Skin of body (tissue), 3 donors: ENCODE measurements at places on chromosomes 6 and 20. TPM values are rescaled to one million over a fixed set of nuclear protein-coding genes. Genes with fewer than 3 reads are reported as not detected.

SLC26A8 gene
- total RNA-seq, result 0.20 TPM

DNA sequence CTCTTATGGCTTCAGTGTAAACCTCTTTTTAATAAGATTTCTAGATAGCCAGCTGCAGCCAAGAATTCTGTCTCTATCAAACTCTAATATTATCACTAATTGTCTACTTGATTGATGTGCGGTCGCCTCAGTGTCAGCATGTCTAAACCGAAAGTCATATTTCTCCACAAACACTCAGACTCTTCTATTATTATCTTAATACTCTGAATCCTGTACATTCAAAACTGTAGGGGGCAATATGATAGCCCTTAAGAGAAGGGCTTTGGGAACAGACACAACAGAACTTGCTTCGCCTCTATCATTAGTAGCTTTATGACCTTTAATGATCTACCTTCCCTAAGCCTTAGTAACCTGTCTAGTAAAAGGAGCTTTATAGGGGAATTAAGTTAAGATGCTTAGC is 379.7 kb upstream of the PTCHD4 start:
- DNase-seq, result no peak

GRCh38 chr6:14626556-14626955 is 509.0 kb downstream of the CD83 start:
- DNase-seq, result no peak

DNA sequence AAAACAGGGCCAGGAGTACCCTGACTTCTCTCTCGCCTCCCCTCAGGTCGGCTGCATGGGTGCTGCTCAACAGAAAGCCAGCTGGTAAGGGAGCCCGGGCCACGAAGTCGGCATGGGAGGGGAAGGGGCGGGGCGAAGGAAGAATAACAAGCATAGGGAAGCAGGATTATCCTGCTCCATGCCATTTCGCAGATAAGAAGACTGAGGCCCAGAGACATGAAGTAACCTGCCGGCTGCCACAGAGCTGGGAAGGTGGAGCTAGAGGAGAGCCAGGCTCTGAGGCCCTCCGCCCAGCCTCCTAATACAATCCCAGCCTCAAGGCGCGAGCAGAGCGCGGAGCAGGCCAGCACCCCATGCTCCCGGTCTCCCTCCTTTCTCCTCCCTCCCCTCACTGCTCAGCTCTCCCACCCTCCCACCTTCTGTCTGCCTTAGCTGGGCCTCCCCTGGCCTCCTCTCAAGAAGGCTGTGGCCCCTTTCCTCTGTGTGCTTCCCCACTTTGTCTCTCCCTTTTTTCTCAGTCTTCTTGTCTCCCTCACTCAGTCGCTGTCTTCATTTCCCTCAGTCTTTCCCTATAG is 13.2 kb upstream of the HMGA1 start:
- no peak for DNase-seq

GRCh38 chr6:158603261-158604047 is 41.1 kb downstream of the DYNLT1 start:
- DNase-seq, result no peak

ULBP1 gene
- 0.69 TPM for total RNA-seq

SEMG1 gene
- not detected for total RNA-seq

DUSP15 gene
- 3.2 TPM for total RNA-seq

GRCh38 chr6:5211492-5211891 is 49.3 kb downstream of the LYRM4 start:
- DNase-seq, result no peak

SNAP25 gene
- 3.5 TPM for total RNA-seq

ENTPD6 gene
- 20.3 TPM for total RNA-seq

GRCh38 chr6:33965766-33966165 is 162.0 kb upstream of the MLN start:
- DNase-seq, result no peak

DNA sequence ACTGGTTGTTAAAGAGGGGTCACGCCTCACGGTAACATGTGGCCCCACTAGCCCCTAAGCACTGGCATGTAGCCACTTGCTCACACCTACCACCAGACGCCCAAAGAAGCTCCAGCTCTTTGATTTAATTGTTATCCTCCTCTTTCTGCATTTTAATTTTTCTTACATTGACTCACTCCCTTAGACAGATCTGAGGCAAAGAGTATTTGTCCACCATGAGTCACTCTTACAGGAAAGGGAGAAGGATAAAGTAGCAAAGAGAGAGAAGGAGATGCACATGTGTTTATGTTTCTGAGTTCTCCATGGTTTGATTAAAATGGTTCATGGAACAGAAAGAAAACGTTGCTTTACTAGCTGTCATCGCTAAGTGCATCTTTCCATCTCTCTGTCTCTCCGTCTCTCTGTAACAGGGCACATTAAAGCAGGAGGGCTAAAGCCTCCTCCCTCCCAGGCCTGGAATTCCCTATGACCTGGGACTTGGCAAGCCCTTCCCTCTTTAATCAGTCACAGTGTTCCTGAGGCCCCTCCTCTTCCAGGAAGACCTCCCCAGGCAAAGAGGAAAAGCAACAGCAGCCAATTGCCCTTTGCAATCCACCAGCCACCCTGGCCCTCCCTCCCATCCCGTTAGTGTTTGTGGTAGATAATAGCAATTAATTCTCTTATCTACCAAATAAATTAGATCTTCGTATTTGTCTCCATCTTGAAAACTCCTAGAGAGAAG is 112.8 kb upstream of the TSHZ2 start:
- no peak for DNase-seq

DNA sequence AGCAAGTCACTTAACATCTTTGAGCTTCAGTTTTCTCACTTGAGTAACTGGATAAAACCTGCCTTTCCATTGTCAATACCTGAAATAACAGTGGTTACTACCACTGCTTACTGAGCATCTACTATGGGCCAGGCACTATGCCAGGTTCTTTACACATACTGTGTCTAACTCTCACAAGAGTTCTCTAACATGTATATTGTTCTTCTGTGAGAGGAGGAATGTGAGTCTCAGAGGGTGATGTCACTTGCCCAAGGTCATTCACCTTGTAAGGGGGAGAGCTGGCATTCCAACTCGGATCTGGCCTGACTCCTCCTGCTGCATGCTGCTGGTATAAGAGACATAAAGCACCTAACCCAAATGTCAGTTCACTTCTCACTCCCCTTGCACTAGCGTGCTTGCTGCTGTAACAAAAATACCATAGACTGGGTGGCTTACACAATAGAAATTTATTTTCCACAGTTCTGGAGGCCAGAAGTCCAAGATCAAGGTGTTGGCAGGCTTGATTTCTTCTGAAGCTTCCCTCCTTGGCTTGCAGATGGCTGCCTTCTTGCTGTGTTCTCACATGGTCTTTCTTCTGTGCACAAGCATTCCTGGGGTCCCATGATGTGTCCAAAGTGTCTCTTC is 21.9 kb upstream of the SGK2 start:
- DNase-seq, result no peak

FANCE gene
- 9.4 TPM for total RNA-seq

SLC22A7 gene
- total RNA-seq, result not detected

- DNase-seq, result no peak
These were observed 100.1 kb downstream of the DNAH8 start for GRCh38 chr6:38815250-38815649.

EPPIN gene
- total RNA-seq, result not detected
